Osteocyte (in vitro differentiated cells): ENCODE measurements at places on chromosomes 3 and 15. TPM values are rescaled to one million over a fixed set of nuclear protein-coding genes. Genes with fewer than 3 reads are reported as not detected.
A peak's percentile ranks its signal among the peaks of the same experiment; 100 is the strongest.

The C3orf33 gene
- 3.2 and 3.9 TPM in 2 replicates for total RNA-seq

The NANOGP8 gene
- total RNA-seq, result 0.54 TPM in 1 of 2 replicates, not detected in the other

DNA sequence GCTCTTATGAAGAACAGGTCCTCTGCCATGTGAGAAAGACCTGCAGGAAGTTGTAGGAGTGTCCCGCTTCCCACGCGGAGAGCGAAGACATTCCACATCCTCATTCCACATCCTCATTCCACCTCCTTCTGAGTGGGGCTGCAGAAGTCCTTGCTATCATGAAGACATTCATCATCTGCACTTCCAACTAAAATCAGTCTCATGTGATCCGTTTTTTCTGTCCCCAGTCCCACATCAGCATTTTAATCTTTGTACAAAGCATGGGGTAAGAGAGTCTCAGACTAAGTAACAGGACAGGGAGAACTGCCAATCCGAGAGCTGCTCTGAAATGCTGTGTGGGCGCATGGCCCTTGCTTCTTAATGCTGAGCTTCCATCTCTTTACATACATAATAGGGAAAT, 227.2 kb downstream of the RSRC1 start:
- DNase-seq, result no peak
- no peak overlapping the region for H3K27ac ChIP-seq
- H3K27me3 ChIP-seq, result no peaks in the 10 kb centered on the region
- H3K4me3 ChIP-seq, result no peak overlapping the region

GRCh38 chr3:2036076-2036475, 62.6 kb upstream of the CNTN4 start:
- H3K27ac ChIP-seq, result no peak overlapping the region
- H3K4me1 ChIP-seq, result no peaks in the 10 kb centered on the region
- DNase-seq, result no peak
- H3K27me3 ChIP-seq, result peaks cover 3% of the 10 kb centered on the region
- no peaks in the 10 kb centered on the region for H3K36me3 ChIP-seq

The SI gene
- total RNA-seq, result not detected in 2 replicates

The SLC28A1 gene
- total RNA-seq, result not detected in 2 replicates

The IDH3A gene
- total RNA-seq, result 46.7 and 47.4 TPM in 2 replicates

GRCh38 chr3:189638276-189639031, 7.3 kb downstream of the TP63 start:
- H3K4me1 ChIP-seq, result peaks cover 2% of the 10 kb centered on the region
- no peak overlapping the region for H3K4me3 ChIP-seq
- H3K36me3 ChIP-seq, result no peaks in the 10 kb centered on the region
- no peak for DNase-seq
- no peaks in the 10 kb centered on the region for H3K27me3 ChIP-seq
- no peak overlapping the region for H3K27ac ChIP-seq

DNA sequence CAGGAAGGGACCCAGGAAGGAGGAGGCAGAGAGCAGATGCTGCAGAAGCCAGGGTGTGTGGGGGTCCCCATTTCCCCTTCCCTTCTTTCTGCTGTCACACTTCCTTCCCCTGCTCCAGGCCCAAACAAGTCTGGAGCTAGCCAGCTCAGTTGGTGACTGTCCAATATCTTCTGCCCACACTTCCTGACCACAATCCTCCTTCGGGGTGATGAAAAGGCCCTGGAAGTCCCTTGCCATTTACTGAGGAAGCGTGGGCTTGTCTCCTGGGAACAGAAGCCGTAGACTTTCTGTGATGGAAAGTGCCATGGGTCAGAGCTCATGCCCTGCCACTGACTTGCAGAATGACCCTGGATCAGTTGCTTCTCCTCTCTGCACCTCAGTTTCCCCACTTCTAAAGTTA, 39.0 kb downstream of the ANAPC13 start:
- H3K27me3 ChIP-seq, result no peaks in the 10 kb centered on the region
- H3K36me3 ChIP-seq, result peaks cover 2% of the 10 kb centered on the region
- no peak for DNase-seq
- peak overlapping the region; percentile 68 for H3K27ac ChIP-seq

DNA sequence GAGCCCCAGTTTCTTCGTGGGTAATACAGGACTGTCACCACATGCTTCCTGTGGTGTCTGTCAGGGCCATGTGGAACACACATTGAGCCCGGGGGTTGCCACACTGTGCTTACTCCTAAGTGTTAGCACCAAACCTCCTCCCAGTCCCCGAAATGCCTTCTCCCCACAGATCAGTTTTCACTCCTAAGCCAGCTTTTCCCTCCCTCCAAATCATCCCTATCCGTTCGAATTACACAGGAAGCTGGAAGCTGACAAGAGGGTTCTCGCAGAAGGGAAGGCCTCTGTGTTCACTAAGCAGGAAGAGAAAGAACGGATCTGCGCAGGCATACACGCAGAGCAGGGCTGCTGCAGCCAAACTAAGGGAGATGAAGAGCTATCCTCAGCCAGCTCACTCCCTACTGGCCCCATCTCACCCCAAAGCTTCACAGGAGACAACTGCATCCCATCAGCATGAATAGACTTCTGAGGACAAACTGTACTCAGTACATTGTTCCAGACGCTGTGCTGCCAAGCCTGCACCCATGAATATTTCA, 32.3 kb downstream of the XXYLT1 start:
- H3K27me3 ChIP-seq, result no peaks in the 10 kb centered on the region
- H3K36me3 ChIP-seq, result peaks cover 14% of the 10 kb centered on the region
- peak; percentile 36 for DNase-seq
- H3K27ac ChIP-seq, result peak overlapping the region; percentile 53
- H3K4me1 ChIP-seq, result peaks cover 8% of the 10 kb centered on the region

The GOLGA8K gene
- total RNA-seq, result 0.75 and 1.7 TPM in 2 replicates

DNA sequence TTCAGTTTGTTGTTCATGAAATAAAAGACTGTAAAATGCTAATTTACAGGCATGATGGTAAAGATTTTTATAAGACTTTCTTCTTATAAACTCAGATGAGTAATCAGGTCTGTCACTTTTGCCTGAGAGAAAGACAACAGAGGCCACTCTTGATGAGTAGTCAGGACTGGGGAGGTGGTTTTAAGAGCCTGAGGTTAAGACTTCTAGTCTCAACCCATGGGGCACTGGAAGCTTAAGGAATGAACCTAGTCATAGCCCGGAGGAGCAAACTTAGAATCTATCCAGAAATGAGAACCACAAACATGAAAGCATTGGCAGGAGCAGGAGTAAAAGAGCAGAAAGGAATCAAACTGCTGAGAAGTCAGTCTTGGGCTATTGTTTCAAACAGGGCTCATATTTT, 846.3 kb upstream of the ARPP21 start:
- DNase-seq, result no peak
- peaks cover 10% of the 10 kb centered on the region for H3K4me1 ChIP-seq
- peaks cover 5% of the 10 kb centered on the region for H3K27me3 ChIP-seq

The GOLGA6L10 gene
- 1.6 and 2.9 TPM in 2 replicates for total RNA-seq

GRCh38 chr15:36901012-36901411, 199.3 kb downstream of the MEIS2 start:
- no peaks in the 10 kb centered on the region for H3K27me3 ChIP-seq
- DNase-seq, result no peak
- peaks cover 12% of the 10 kb centered on the region for H3K36me3 ChIP-seq

DNA sequence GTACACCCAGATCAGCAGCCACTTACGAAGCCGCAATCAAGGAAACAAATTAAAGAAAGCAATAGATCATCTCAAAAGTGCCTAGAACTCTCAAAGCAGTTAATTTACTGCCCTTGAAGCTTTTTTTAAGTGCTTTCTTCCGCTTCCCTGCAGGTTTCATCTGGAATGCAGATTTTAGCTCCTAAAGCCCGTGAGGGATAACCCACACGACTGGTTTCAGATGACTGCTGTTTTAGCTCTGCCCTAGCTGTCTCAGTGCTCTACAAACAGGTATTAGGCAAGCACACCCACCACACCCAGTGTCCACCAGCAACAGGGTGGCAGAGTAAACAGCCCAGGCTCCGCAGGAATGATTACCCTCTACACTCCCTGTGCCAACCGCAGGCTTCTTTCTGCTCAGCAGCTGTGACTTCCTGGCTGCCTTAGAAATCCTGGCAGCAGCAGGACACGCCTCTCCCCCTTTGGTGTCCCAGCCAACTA, 126.0 kb downstream of the FMN1 start:
- H3K27ac ChIP-seq, result peak overlapping the region; percentile 98
- no peak for DNase-seq
- H3K27me3 ChIP-seq, result no peaks in the 10 kb centered on the region
- peaks cover 48% of the 10 kb centered on the region for H3K4me1 ChIP-seq
- H3K4me3 ChIP-seq, result peak overlapping the region; percentile 63

DNA sequence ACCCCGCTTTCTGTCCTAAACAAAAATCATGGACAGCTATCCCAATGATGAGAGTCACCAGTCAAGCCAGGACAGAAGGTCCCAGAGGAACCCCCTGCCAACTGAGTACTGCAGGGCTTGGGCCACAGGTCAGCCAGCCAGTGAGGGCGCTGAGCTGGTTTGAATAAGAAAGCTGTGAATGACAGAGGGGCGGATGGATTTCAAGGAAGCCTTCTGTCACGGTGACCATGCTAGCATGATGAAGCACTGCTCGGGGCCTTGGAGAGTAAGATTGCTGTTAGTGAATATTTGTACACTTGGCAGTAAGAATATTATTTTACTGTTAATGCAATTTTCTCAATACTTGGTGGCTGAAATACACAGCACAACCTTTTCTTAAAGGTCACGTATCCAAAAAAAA, 734.0 kb upstream of the NR2F2 start:
- peaks cover 3% of the 10 kb centered on the region for H3K36me3 ChIP-seq
- peaks cover 23% of the 10 kb centered on the region for H3K4me1 ChIP-seq
- DNase-seq, result no peak
- H3K4me3 ChIP-seq, result no peak overlapping the region
- peak overlapping the region; percentile 25 for H3K27ac ChIP-seq
- no peaks in the 10 kb centered on the region for H3K27me3 ChIP-seq

The LTF gene
- not detected in 2 replicates for total RNA-seq

The ADGRG7 gene
- total RNA-seq, result not detected in 2 replicates

The PLS1 gene
- total RNA-seq, result 0.78 and 1.5 TPM in 2 replicates

DNA sequence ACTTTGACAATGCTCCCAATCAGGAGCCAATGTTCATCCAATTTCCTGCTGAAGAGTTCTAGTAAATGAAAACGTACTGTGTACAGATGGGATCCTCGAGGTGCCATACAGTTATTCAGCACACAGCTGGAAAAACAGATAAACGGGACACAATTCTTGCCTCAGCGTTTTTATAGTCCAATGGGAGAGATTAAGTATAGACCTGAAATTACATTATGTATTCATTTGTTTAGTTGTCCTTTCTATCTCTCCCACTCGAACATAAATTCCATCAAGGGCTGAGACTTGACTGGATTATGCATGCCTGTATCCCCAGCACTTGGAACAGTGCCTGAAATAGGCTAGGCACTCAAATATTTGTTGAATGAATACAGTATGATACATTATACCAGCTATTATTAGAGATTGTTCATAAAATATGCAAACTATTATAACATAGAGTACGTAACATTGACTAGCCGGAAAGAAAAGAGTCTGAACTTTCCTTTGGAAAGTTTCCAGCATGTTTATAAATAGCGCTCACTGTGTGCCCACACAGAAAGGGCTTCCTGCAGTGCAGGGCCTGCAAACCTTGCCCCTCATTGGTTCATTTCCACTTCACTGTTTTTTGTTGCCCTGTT, 27.4 kb upstream of the SNTN start:
- peaks cover 4% of the 10 kb centered on the region for H3K4me1 ChIP-seq
- no peak overlapping the region for H3K27ac ChIP-seq
- H3K4me3 ChIP-seq, result no peak overlapping the region

GRCh38 chr15:34883633-34884032, 85.9 kb downstream of the AQR start:
- H3K27me3 ChIP-seq, result no peaks in the 10 kb centered on the region
- no peak overlapping the region for H3K4me3 ChIP-seq
- H3K36me3 ChIP-seq, result peaks cover 51% of the 10 kb centered on the region
- no peak overlapping the region for H3K27ac ChIP-seq
- peaks cover 9% of the 10 kb centered on the region for H3K4me1 ChIP-seq

GRCh38 chr3:171558188-171558696, 98.0 kb upstream of the TNIK start:
- no peak for DNase-seq
- H3K4me3 ChIP-seq, result no peak overlapping the region
- H3K27ac ChIP-seq, result no peak overlapping the region
- H3K27me3 ChIP-seq, result no peaks in the 10 kb centered on the region
- H3K4me1 ChIP-seq, result no peaks in the 10 kb centered on the region

- DNase-seq, result no peak
- no peaks in the 10 kb centered on the region for H3K36me3 ChIP-seq
- no peaks in the 10 kb centered on the region for H3K27me3 ChIP-seq
- H3K27ac ChIP-seq, result no peak overlapping the region
These were observed 476.5 kb upstream of the TPRG1 start for GRCh38 chr3:188695241-188695640.

The UQCC5 gene
- 18.4 and 18.6 TPM in 2 replicates for total RNA-seq

- DNase-seq, result peak; percentile 97
- H3K27me3 ChIP-seq, result peaks cover 54% of the 10 kb centered on the region
- no peaks in the 10 kb centered on the region for H3K36me3 ChIP-seq
- H3K27ac ChIP-seq, result no peak overlapping the region
- peaks cover 13% of the 10 kb centered on the region for H3K4me1 ChIP-seq
- peak overlapping the region; percentile 70 for H3K4me3 ChIP-seq
These were observed 611 bp upstream of the LINGO1 start for GRCh38 chr15:77633134-77633912.

DNA sequence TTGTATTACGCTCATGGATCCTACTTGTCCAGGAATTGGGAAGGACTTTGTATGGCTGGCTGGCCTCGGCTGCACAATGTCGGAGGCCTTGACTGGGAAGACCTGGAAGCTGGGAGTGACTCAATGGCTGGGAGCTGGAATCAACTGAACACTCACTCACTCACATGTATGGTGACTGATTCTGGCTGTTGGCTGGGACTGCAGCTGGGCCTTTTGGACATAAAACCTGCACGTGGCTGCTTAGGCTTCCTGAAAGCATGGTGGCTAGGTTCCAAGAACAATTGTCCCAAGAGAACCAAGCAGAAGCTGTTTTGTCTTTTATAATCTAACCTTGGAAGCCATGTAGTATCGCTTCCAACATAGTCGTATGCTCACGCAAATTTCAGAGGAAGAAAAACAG, 38.0 kb upstream of the CMTM8 start:
- H3K27me3 ChIP-seq, result no peaks in the 10 kb centered on the region
- H3K4me3 ChIP-seq, result no peak overlapping the region
- no peak for DNase-seq
- no peaks in the 10 kb centered on the region for H3K36me3 ChIP-seq
- no peak overlapping the region for H3K27ac ChIP-seq
- no peaks in the 10 kb centered on the region for H3K4me1 ChIP-seq

DNA sequence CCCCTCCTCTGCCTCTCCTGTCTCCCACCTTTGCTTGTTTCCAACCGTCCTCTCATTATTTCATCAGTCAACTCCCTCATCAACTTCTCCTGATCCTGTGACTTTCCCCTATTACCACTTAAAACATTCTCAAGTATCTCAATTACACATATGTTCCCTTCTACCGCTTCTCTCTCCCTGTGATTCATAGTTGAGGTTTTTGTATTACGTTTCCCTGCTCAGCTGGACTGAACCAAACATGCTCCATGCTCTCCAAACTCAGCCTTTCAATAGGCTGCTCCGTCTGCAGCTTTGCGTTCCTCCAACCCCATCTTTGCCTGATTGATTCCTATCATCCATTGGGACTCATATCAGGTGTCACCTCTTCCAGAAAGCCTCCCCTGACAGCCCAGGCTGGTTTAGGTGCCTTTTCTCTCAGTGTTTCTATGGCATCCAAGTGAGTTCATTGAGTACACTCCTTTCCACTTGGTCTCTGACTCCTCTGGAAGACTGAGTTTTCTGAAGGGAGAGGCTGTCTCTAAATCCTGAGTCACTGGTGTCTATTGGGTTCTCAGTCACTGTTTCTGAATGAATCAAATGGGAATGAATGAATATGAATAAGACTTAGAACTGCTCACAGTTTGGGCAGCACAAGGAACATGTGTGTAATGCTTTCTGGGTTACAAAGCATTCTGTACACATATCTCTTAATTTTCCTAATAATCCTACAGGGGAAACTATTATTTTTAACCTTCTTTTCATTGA, 56.4 kb downstream of the PLD1 start:
- DNase-seq, result no peak
- peaks cover 3% of the 10 kb centered on the region for H3K4me1 ChIP-seq
- no peak overlapping the region for H3K4me3 ChIP-seq

The OIP5 gene
- 2.4 and 3.1 TPM in 2 replicates for total RNA-seq

The EPHA3 gene
- total RNA-seq, result 0.94 and 1.6 TPM in 2 replicates
